ENCODE measurements at places on chromosomes 12 and 14. TPM values are rescaled to one million over a fixed set of nuclear protein-coding genes. Genes with fewer than 3 reads are reported as not detected.

Gene STK38L
- 3.7 TPM for polyA plus RNA-seq

DNA sequence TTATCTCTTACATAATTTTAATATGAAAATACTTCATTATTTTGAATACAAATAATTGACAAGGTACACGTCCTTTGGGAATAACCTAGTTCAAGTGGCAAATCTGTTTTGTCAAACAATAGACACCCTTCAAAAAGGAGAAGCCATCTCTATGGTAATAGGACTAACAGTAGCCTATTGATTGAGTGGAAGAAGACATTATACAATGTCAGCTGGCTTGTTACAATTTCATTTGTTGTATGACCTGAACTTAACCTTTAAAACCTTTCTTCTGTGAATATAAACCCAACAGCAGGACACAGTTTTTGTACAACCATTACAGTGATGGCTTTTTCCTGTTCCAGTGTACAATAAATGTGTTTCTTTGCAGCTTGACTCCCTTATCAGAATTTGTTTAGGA, 8.1 kb downstream of the TMEM260 start:
- no peak for DNase-seq
- H3K4me1 ChIP-seq = no peaks in the 10 kb centered on the region
- no peak overlapping the region for H3K27ac ChIP-seq
- H3K36me3 ChIP-seq = peaks cover 9% of the 10 kb centered on the region

- no peaks in the 10 kb centered on the region for H3K36me3 ChIP-seq
- H3K27ac ChIP-seq = no peak overlapping the region
These were observed 49.9 kb downstream of the FOXN3 start for GRCh38 chr14:89366864-89367778.

DNA sequence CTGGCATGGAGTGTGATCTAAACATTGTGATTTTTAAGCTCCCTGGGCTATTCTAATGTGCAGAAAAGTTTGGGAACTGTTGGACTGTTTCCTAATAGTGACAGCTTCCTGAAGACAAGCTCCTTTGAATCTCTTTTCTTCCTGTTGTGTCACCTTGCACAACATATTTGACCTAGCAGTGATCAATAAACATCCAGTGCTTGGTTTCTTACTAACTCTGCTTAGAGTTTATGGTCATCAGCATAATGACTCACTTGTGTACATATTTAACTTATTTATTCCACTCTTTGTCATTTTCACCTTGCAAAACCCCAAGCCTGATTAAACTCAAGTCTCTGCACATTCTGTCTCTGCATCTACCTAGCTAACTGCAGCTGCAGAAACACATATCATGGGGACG, 27.3 kb upstream of the TBC1D30 start:
- no peaks in the 10 kb centered on the region for H3K36me3 ChIP-seq
- DNase-seq = no peak
- H3K27me3 ChIP-seq = no peaks in the 10 kb centered on the region
- peaks cover 3% of the 10 kb centered on the region for H3K4me1 ChIP-seq
- no peak overlapping the region for H3K27ac ChIP-seq

DNA sequence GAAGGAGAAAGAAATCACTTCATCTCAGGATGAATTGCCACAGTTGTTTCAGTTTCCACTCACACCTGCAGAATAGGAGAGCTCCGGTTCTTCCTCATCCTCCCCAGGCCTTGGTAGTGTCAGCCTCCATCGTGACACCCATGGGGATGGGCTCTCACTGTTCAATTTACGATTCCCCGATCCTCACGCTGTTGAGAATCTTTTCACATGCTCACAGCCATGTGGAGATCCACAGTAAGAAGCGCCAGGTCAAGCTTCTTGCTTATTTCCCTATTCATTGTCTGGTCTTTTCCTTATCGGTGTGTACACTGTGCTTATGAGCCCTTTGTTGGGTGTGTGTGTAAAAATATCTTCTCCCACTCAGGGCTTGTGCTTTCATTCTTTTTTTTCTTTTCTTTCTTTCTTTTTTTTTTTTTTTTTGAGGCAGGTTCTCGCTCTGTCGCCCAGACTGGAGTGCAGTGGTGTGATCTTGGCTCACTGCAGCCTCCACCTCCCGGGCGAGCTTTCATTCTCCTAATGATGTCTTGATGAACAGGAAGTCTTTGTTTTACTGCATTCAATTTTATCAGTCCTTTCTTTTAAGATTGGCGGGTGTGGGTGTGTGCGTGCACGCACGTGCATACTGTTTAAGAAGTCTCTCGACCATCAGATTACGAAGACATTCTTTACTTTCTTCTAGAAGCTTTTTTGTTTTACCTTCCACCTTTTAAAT, 21.5 kb downstream of the RIN3 start:
- no peak for DNase-seq
- H3K4me3 ChIP-seq = no peak overlapping the region
- no peaks in the 10 kb centered on the region for H3K4me1 ChIP-seq
- H3K36me3 ChIP-seq = no peaks in the 10 kb centered on the region
- no peak overlapping the region for H3K27ac ChIP-seq

- H3K27ac ChIP-seq = no peak overlapping the region
- H3K27me3 ChIP-seq = no peaks in the 10 kb centered on the region
- no peaks in the 10 kb centered on the region for H3K36me3 ChIP-seq
- H3K4me1 ChIP-seq = no peaks in the 10 kb centered on the region
- no peak for DNase-seq
These were observed 136.9 kb downstream of the SLC38A1 start for GRCh38 chr12:46131732-46132469.
